BE2C (cell line): ENCODE measurements at places on chromosomes 6 and 20.
A peak's percentile ranks its signal among the peaks of the same experiment; 100 is the strongest.

GRCh38 chr6:85585741-85586140, 7.9 kb downstream of the SNX14 start:
- no peak for DNase-seq

DNA sequence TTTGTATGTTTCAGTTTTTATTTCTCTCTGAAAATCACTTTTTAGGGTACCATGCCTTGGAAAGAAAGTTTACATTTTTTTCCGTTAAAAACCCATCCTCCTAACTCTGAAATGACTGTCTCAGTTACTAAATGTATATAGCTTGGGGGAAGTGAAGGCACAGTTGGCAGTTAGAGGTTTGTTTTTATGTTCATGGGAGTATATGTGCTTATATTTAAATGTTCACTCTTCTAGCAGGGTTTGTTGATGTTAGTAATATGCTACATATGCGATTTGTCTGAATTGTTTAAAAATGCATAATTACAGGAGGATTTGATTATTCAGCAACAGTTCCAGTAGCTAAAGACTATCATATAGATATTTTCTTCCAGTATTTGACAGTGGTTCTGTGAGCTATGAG, 31.1 kb downstream of the CDKAL1 start:
- no peak for DNase-seq

GRCh38 chr6:17585766-17586490, 14.2 kb upstream of the FAM8A1 start:
- no peak for DNase-seq

GRCh38 chr6:164102693-164103092, 688.2 kb downstream of the QKI start:
- no peak for DNase-seq

DNA sequence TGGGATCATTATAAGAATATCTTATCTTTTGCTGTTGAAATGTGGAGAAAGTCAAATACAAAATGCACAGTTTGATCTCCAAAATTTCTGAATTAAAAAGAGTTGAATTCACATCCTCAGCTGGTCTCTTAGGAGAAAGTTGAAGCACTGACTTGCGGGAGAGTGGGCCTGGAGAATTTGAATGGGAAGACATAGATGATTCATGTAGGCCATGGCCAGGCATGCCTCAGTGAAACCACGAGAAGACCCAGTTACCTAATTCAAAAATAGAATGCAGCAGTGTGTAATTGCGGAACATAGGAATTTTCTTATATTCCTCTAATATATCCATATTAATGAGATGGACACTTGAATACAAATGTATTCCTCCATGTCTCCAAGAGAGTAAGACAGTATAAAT, 53.0 kb upstream of the DTNBP1 start:
- DNase-seq = no peak

DNA sequence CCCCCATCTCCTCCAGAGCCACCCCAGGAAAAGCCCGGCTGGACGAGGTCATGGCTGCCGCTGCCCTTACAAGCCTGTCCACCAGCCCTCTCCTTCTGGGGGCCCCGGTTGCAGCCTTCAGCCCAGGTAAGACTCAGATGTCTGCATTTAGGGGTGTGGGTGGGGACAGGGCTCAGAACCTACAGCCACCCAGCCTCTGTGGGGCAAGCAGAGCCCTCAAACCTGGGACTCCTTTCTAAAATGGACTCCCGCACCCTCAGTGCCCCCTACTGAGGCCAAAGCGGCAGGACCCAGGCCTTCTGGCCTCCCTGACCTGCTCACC, 1.7 kb downstream of the SLC2A4RG start:
- no peak for DNase-seq

GRCh38 chr20:41783423-41784208, 165.4 kb upstream of the CHD6 start:
- DNase-seq = no peak

GRCh38 chr20:63094767-63095499, 88.2 kb upstream of the BHLHE23 start:
- peak; percentile 3 for DNase-seq

GRCh38 chr6:55578537-55579363, at the start of gene HMGCLL1:
Gene HMGCLL1, minus strand, starts transcription at chr6:55579192. Its CDS starts 137 bp downstream, at chr6:55579055.
- peak; percentile 76 for DNase-seq

DNA sequence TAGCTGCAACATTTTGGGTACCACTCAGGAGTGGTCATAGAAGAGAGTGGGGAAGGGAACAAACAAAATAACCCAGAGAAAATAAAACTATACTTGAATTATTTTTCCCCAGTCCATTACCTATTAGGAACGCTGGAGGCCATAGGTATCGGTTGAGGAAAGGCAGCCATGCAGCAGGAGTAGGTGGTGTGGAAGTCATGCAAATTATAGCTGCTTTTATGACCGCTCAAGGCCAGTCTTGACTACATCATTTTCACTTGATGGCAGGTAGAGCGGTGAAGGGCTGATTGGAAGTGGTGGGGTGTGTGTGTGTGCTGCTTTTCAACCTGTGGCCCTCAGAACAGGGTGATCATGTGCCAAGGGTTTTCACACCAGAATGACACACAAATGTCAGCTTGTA, 36.5 kb upstream of the KIF13A start:
- DNase-seq = no peak

- no peak for DNase-seq
Measured at GRCh38 chr6:137191670-137192069, 18.2 kb upstream of the IL22RA2 start.

DNA sequence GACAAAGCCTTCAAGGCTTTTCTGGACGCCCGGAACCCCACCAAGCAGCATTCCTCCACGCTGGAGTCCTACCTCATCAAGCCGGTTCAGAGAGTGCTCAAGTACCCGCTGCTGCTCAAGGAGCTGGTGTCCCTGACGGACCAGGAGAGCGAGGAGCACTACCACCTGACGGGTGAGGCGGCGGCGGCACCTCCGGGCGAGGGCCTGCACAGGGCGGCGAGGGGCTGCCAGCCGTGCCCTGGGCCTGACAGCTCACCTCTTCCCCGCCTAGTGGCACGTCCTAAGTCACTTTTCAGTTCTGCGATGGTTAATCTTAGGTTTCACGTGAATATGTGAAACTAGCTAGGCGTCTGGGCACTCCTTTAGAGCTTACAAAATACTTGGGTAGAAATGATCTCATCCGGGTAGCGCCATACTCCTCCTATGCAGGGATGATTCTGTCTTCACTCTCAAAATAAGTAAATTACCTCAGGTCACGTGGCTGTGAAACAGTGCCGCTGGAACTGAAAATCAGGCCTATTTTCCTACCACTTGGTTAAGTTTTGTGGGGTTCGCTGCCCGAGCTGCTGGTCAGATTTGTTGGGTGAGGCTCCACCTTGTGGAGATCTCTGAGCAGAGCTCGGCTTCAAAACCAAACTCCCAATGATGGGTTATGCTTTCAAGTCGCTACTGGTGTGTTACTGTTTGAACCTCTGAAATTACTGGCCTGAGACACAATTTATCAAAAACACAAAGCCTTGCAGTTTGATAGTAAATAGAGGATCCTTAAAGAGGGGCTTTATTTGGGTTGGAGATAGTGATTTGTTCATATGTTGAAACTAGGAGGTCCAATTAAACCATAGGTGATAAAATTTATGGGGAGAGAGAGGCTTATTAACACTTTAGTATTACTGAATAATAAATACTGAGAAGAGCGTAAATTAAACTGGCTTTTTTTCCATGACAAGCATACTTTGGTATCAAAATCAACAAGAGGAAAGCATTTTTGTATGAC, 15.5 kb upstream of the CLDN20 start:
- peak; percentile 55 for DNase-seq

DNA sequence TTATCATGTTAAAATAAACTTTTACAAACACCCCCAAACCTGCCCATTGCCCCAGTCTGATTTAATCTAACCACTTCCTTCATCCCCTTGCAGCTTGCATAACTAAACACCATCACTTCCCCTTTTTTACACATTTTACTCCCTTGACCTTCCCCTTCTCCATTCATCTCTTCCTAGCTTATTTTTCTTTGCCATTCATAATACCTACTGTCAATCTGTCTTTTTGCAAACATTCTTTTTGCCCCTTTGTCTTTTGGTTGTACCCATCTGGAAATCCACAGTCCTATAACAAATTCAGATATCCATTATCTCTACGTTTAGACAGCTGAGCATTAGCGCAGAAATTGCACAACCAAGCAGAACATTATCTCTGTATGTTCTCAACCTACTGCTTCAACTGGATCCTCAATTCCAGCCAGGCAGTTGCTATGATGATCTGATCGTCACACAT, 51.2 kb downstream of the C6orf52 start:
- DNase-seq = no peak

GRCh38 chr20:37315452-37316110, 26.1 kb downstream of the MANBAL start:
- no peak for DNase-seq

DNA sequence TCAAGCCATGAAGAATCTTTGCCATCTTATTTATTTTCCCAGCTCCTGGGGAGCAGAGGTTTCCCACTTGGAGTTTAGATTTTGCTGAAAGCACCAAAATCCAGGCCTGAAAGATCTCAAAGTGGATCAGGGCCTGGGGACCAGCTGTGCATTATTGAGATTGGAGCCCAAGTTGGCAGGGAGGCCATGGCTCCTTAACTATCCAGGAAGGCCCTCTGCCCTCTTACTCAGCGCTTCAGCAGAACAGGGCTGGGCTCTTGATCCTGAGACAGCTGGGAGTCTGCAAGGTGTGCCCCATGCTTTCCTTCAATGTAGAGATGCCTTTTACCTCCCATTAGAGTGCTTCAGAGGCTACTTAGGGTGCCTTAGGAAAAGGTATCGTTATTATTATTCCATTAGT, 24.6 kb downstream of the FOXO3 start:
- DNase-seq = no peak

GRCh38 chr6:139126255-139126654, 8.6 kb upstream of the HECA start:
- no peak for DNase-seq

GRCh38 chr6:40194447-40195170, 260.3 kb upstream of the MOCS1 start:
- no peak for DNase-seq

DNA sequence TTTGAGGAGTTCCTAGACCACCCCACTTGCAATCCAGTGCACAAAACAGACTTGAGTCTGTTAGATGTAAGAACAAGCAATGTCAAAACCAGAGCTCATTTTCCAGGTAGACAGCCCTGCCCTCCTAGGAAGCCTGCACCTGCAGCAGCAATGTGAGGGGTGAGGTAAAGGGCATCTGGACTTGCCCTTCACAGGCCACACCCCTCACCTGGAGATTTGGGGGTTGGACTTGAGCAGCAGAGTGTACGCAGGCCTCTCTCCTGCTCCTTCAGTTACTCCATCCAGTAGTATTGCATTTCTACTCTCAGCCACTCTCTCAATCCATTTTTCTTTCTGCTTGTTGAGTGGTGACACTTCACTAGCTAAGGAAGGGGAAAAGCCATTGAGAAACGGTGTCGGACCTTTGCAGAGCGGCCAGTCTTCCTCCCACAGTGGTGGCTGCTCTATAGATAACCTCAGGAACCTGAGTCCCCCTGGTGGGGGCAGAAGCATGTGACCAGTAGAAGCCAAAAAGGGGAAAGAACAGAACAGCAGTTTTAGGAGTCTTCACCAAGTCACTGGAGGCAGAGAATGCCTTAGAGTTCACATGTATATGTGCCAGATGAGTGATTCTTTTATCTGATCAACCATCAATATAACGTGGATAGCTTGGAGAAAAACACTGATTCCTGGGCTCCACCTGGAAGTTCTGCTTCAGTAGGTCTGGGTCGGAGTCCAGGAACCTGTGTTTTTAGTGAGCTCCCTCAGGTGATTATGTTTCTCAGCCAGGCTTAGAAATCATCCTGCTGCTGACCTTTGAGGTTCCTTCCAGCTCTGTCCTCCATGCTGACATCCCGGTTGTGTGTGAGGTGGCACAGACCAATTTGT, 28.0 kb downstream of the ARFGEF2 start:
- no peak for DNase-seq

DNA sequence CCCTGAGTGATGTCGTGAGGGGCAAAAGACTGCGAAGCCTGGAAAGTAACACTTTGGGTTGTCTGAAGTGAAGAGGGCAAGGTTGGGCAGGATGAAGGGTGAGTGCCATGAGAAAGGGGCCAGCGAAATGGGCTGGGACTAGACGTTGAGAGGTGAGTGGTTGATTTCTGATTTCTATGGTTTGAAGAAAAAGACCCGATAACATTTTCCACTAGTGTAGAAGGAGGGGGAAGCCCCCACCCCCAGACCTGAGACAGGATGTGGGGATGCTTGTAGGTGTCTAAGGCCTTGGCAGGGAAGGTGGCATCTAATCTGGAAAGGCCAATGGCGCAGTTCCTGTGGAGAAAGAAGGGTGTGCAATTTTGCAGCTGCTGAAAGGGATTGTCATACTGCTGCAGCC, 25.3 kb upstream of the KIF3B start:
- no peak for DNase-seq

DNA sequence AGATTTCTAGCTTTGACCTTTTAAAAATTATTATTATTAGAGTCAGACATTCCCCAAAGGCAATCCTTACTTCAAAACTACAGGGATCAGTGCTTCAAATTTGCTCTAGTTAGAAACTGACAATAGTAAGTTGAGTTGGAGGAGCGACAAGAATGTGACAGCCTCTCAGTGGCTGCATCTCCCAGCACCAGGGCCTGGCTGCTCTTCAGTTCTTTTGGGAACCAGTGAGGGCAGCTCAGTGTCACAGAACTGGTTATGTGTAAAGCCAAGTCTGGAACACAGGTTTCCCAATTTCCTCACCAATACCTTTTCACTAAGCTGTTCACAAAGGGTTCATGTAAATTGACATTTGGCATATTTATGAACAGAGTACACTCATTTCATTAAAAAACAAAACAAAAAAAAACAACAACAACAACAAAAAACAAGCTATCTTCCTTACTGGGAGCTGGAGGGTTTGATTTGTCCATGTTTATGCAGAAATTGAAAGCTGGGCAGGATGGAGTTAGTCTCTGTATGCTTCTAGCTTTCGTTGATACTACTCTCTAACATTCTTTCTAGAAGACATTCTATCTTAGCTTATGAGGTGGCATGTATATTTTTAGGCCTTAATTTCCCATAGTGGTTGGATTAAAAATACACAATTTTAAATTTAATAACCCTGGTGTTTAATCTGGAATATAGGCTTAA, 95.0 kb downstream of the SAMD5 start:
- DNase-seq = no peak

DNA sequence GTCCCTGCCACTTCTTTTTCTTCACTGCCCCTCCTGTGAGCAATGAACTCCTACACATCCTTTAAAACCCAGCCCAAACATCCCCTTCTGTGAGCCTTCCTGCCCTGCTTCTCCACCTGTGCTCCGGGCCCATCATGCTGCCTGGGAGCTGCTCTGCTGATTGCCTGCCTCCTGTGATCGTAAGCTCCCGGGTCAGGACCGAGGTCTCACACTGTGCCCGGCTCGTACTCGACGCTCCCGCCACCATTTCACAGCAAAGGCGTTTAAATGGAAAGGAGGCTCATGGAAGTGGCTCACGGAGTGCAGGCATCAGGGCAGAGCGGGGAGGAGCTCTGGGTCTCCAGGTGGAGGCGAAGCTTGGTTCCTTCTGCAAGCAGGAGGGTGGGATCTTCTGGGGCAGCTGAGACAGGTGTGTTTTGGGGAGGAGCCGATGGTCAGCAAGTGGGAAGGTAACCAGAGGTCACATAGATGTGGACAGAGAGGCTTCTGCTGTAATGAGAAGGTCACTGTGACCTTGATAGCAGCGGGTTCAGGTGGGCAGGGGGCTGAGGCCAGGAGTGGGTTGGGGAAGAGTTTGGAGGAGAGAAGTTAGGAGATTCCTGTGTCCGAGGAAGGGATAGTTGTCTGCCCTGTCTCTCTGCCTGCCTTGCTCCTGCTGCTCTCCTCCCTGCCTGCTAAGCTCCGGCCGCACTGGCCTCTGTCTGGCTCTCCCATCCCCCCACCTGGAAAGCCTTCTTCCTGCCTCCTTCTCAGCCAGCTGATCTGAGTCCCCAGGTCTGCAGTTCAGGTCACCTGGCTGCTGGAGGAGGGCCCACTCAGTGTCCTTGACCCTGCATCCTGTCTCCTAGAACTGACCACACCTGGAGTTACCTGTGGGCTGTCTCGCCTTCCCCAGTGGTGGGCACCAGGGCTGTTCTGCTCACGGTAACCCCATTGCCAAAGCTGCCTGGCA, 52.7 kb upstream of the FRMD1 start:
- no peak for DNase-seq
